Body of pancreas (tissue), 4 donors: ENCODE measurements at places on chromosomes 4 and X. TPM values are rescaled to one million over a fixed set of nuclear protein-coding genes. Genes with fewer than 3 reads are reported as not detected.
A peak's percentile ranks its signal among the peaks of the same experiment; 100 is the strongest.

DNA sequence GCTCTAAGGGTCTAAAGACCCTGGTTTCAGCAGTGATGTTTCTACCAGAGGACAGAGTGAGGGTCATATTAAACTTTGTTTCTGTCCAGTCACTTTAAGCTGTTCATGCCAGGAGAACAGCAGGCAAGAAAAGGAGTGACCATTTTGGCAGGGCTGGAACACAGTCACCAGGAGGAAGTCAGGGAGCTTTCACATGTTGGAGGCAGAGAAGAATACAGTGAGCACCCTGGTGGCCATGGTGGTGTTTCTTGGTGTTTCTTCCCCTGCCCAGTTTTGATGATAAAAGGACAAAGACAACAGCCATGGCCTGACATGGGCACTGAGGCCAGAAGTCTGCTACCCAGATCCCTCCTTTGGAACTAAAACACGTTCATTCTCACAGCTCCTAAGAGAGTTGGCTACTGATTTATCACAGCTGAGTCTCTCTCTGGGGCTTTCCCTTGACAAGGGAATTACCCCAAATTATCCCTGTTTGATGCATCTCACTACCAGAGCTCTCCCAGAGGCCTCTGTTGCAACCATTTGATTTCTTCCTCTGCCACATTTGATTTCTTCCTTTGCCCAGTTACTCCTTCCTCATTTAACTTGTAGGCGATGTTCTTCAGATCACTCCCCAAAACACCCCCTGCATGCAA lies 106.4 kb upstream of the NWD2 start:
- DNase-seq, result no peak

- DNase-seq, result no peak
Observed at GRCh38 chr4:133439830-133440229, 290.7 kb downstream of the PCDH10 start.

DNA sequence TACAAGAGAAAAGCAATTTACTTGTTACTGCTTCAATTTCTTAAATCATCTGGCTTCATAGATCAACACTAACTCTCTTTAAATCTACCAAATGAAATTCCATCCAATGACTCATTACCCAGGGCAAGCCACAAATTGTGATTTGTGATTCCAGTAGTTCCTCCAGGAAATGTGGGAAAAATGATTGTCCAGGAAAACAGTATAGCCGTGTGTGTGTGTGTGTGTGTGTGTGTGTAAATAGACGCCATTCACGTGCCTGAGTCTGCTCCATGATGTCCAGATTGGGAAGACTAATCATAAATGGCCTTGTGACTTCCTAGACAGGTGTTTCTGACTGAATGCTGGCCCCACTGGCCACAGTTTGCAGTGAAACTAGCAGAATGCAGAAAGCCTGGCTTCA lies 121.3 kb downstream of the HS6ST2 start:
- DNase-seq, result peak; percentile 9

DNA sequence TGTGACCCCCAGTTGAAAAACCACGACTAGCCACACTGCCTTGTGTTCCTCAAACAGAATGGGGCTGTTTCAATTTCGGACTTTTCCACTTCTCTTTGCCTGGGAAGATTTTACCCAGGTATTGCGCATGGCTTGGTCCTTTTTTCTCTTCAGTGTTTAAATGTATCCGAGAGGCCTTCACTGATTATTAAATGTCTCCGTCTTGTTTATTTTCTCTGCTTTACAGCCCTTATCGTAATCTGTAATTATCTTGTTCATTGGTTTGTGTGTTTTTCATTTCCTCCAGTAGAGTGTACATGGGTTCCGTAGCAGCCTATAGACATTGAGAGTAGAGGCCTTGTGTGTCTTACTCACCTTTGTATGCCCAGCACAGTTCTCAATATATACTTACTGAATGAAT lies 2.4 kb downstream of the MOSPD2 start:
- DNase-seq, result no peak

- no peak for DNase-seq
Observed at GRCh38 chr4:137156054-137156453, 376.2 kb downstream of the PCDH18 start.

- DNase-seq, result no peak
Observed at GRCh38 chr4:72577211-72577610, 8.2 kb upstream of the ADAMTS3 start.

GRCh38 chrX:118948270-118948669 lies 26.1 kb upstream of the LONRF3 start:
- no peak for DNase-seq

- DNase-seq, result no peak
Observed at GRCh38 chr4:61468024-61468720, 268.0 kb downstream of the ADGRL3 start.

GRCh38 chrX:132443196-132444135 lies 45.4 kb downstream of the MBNL3 start:
- no peak for DNase-seq

DNA sequence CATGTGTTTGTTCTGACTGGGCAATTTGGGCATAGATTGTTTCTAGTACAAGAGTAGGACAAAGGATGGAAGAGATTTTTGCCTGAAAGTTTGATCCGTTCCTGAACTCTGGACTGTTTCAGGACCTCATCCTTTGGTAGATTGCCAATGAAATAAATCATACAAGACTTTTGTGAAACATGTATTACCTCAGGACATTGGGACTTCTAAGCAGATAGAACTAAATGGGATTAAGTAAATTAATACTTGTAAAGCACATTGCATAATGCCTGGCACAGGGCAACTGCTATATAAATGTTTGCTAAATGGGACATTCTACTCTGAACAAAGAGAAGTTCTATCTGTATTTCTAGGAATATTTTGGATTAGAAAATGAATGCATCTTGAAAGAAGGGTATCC lies 164.8 kb upstream of the RPS6KA3 start:
- no peak for DNase-seq

- DNase-seq, result no peak
Observed at GRCh38 chrX:39613997-39614679, 483.6 kb downstream of the BCOR start.

GRCh38 chr4:1767770-1768366 lies 25.2 kb upstream of the FGFR3 start:
- peak; percentile 60 for DNase-seq

- DNase-seq, result no peak
Observed at GRCh38 chrX:120450163-120450562, 18.9 kb downstream of the LAMP2 start.

- DNase-seq, result no peak
Observed at GRCh38 chr4:172143605-172144314, 330.6 kb downstream of the GALNTL6 start.

- DNase-seq, result no peak
Observed at GRCh38 chr4:148007314-148007760, 275.4 kb downstream of the ARHGAP10 start.

GRCh38 chr4:13441506-13441905 lies 42.6 kb downstream of the RAB28 start:
- no peak for DNase-seq

DNA sequence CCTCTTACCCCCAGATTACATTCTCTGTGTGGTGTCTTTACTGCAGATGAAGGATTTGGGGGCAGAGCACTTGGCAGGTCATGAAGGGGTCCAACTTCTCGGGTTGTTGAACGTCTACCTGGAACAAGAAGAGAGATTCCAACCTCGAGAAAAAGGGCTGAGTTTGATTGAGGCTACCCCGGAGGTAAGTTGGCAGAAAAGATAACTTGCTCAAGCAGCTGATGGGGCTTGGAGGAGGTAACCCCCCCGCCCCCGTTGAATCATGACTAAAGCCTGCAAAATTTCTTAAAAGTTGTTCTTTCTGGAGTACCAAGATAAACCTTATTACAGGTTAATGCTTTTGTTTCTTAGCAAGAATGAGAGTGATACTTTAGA lies 1.5 kb downstream of the CCNG2 start:
- no peak for DNase-seq

DNA sequence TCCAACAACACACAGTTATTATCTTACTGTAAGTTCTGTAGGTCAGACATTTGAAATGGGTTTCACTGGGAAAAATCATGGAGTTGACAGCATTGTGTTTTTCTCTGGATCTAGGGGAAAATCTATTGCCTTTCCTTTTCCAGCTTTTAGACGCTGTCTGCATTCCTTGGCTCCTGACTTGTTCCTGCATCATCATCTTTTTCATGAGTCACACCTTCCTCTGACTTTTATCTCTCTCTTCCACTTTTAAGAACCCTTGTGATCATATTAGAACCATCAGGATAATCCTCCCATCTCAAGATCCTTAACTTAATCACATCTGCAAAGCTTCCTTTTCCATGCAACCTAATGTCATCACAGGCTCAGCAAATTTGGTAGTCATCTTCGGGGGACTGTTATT lies 1454.8 kb downstream of the RPA4 start:
- DNase-seq, result no peak

DNA sequence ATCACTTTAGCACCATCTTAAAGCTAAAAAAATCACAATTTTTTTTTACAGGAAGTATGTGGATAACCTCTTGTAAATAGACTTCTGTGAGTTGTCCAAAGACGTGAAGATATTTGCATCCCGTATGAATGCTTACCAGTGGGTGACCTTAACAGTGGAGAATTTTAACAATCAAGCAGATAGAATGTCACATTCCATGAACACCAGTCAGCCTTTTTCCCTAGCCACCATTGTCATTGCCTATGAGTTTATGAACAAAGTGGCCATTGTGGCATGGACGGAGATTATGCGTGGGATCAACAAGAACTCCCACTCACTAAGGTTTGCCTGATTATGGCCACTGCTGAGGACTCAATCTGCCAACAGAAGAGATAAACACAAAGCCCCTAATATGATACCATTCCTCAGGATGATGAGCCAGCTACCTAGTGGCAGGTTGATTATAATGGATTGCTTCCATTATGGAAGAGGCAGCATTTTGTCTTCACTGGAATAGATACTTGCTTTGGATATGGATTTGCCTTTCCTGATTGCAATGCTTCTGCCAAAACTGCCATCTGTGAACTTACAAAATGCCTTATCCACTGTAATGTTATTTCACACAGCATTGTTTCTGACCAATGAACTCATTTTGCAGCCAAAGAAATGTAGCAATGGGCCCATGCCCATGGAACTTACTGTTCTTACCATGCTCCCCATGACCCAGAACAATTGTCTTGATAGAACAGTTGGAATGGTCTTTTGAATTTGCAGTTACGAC lies 830.9 kb upstream of the NDST4 start:
- DNase-seq, result no peak

- no peak for DNase-seq
Observed at GRCh38 chr4:182644683-182645050, 272.5 kb downstream of the DCTD start.

GRCh38 chr4:78687818-78688217 lies 88.3 kb upstream of the BMP2K start:
- DNase-seq, result no peak

GRCh38 chr4:7585768-7586167 lies 151.0 kb upstream of the PSAPL1 start:
- DNase-seq, result no peak

- no peak for DNase-seq
Observed at GRCh38 chr4:16858275-16858752, 40.1 kb downstream of the LDB2 start.

- no peak for DNase-seq
Observed at GRCh38 chr4:180372691-180373090, 1870.5 kb upstream of the TENM3 start.

DNA sequence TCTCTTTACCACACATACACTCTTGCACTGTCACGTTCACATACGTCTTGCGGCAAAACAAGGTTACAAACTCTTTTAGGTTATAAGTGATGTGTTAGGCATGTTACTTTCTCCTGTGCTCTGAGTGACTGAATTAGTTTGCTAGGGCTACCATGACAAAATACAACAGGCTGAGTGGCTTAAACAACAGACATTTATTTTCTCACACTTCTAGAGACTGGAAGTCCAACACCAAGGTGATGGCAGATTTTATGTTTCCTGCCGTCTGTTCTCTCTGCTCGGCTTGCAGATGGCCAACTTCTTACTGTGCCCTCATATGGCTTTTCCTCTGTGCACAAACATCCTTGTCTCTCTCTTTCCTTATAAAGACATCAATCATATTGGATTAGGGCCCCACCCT lies 1224.3 kb upstream of the TENM3 start:
- DNase-seq, result no peak

DNA sequence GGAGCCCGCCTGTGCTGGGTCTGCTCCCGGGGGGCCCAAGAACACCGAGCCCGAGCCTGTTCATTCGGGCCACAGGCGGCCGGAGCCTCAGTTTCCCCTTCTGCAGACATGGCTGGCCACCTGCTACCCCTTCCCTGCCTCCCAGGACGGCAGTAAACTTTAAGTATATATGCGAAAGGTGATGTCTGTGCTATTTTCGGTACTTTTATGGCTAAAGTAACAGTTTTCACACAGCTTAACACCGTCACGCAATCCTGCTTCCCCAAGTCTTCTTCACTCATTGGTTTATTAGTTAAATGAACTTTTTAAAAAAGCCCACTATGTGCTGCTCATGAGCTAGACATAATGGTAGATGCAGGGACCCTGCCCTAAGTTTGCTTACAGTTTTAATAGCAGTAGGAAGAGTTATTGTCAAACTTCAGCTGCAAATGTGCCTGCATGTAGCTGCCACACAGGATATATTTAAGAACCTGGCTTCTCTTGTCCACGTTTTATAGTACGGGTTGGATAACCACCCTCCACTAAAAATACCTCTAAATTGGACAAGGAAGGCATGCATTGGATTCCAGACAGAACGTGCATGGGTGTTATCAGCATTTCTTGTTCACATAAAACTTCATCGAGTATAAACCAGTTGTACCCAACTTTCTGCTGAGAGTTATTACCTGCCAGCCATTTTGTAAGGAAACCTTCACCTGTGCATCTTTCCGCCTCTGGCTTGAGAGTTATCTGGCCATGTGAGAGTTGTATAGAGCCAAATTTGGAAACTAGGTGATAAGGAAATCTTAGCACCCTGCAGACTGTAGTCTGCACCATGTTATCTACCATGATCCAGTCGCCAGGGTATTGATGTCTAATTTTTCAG lies 741 bp downstream of the ANAPC4 start:
- no peak for DNase-seq

DNA sequence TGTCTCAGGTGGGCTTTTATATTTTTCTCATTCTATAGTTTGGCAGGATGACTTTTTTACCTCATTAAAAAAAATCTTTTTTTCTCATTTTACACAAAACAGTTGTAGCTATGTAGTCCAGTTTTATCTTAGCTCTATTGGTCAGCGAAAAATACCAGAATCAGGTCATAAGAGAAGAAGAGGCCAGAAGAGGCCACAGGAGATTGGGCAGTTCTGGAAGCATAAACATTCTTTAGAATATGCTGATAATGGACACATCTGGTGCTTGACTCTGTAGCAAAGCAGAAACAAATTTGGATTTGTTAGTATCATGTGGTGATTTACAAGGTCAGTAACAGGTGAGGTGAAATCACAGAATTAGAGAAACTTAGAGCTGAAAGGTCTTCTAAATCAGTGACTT lies 66.6 kb upstream of the ARHGAP24 start:
- no peak for DNase-seq

The SMIM31 gene
- 2.6 TPM for total RNA-seq

The MTMR8 gene
- 1.0 TPM for total RNA-seq

The SOX3 gene
- not detected for total RNA-seq

The KCNIP4 gene
- not detected for total RNA-seq

The HTN3 gene
- not detected for total RNA-seq

The NALF2 gene
- total RNA-seq, result 0.66 TPM

The GAB3 gene
- total RNA-seq, result 0.66 TPM

The BEND2 gene
- total RNA-seq, result not detected

The DCLK2 gene
- 3.6 TPM for total RNA-seq

The SPATA18 gene
- total RNA-seq, result 4.0 TPM

The CPE gene
- 71.6 TPM for total RNA-seq

The NHSL2 gene
- 1.6 TPM for total RNA-seq

The HPGD gene
- total RNA-seq, result 0.33 TPM

The GLUD2 gene
- total RNA-seq, result 4.0 TPM

The PAGE4 gene
- not detected for total RNA-seq

The PAK3 gene
- 43.5 TPM for total RNA-seq

The LNX1 gene
- 17.1 TPM for total RNA-seq

The CYBB gene
- total RNA-seq, result 3.6 TPM

The TADA2B gene
- total RNA-seq, result 18.1 TPM
